ENCODE measurements at places on chromosomes 2 and 18.

DNA sequence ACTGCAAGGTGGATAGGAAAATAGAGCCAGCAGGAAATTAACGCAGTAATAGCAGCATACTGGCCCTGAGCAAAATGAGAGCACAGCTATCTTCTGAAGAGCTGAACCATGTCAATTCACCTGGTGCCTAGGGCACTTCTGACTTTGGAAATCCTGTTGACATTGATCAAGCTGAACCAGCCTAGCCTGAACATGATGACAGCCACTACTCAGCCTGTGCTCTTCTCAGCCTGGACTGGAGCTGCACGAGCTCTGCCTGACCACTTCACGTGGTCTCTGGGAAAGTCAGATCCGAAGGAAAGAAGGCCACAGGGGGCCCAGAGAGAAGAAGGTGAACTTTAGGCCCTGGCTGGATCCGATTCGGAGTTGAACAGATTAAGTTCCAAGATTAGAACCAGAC lies 421.9 kb downstream of the LPIN1 start:
- DNase-seq, result no peak

DNA sequence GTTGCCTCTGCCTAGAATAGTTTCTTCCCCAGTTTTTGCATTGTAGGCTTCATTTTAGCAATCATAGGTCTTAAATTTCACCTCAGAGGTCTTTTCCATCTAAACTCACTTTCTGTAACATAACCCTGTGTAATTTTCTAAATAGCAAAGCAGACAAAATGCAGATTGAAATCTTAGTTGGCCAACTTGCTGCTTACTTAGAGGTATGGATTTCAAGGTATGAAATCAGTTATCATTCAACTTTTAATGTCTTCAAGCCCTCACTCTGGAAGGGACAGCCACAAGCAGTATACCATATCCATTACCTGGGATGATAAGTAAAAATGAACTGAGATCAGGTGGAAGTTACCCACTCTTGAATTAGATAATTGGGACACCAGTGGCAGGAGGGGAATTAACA lies 3.9 kb downstream of the CCDC121 start:
- no peak for DNase-seq

- DNase-seq, result no peak
These were observed 22.7 kb downstream of the GPR55 start for GRCh38 chr2:230902180-230902899.

- DNase-seq, result no peak
These were observed 1.7 kb upstream of the TXNDC2 start for GRCh38 chr18:9884090-9884489.

DNA sequence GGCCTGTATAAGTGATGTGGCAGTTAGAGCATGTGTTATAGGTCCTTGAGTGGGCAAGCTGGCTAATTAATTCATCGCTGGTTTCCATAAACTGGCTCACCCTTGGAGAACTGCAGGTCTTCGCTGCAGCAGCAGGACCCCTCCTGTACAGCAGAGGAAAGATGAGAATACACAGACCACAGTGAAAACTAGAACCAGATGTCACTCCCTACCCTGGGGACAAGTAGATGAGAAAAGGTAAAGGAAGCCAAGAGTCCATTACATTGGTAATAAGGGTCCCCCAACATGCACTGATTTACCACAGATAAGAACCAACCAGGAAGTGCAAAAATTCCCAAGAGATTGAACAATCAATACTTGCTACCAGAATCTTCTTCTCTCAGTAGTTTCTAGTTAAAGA lies 415.6 kb upstream of the LYPD1 start:
- no peak for DNase-seq

GRCh38 chr2:174117951-174118930 lies 130.1 kb downstream of the OLA1 start:
- DNase-seq, result peak; percentile 78

DNA sequence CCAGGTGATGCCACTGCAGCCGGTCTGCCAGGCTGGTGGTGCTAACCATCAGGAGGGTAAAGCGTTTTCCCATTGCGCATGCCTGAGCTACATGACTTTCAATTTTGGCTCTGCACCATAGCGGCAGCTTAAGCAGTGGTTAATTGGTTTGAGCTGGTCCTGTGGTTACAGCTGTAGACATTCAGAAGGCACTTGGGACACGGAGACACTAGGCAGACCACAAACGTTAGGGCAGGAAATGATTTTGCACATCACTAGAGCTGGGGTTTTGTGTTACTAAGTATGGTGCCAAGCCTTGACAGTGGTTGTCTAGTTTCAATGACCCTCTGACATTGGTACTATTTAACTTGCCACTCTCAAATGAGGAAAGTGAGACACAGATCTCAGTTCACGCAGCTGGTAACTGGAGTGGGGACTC lies 28.9 kb upstream of the CNOT11 start:
- no peak for DNase-seq

GRCh38 chr2:132676999-132677398 lies 7.0 kb upstream of the LYPD1 start:
- no peak for DNase-seq

DNA sequence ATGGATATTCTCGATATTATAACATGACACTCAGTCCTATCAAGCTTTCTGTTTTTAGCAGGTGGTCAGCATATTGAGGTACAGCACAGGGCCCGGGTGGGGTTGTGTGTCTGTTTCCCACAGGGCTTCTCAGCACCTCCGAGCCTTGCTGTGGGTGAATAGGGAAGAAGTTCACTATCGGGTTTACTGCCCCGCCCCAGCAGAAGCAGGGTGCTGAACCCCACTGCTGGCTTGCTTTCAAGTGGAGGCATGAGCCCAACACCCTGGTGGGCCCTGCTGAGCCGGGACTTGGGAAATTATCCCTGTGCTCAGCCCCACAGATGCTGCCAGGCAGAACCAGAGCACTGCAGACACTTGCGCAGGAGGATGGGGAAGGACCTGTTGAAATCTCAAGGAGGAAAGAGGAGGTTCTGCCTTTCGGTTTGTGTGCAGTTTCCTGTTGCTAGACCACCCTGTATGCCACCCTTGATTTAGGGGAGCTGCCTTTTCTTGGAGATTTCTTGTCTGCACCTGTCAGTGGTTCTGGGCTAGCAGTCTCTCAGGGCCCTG lies 270.3 kb upstream of the SALL3 start:
- no peak for DNase-seq

DNA sequence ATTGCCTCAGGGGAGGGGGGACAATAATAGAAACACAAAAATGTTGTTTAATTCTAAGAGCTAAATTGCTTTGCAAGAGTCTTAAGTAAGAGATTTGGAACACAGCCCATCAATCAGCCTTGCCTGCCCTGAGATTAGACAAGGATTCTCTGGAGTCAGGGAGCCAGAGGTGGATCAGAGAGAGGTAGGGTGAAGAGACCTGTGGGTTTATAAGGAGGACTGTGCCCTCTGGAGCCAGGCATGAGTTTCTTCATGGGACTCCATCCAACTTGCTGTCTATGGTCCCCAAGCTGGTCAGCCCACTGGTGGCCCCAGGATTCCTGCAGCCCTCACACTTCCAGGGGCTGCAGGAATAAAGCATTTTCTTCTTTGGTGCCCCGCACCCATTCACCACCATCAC lies 139.3 kb downstream of the ALK start:
- no peak for DNase-seq

GRCh38 chr2:38407111-38407682 lies 30.1 kb upstream of the ATL2 start:
- DNase-seq, result no peak

DNA sequence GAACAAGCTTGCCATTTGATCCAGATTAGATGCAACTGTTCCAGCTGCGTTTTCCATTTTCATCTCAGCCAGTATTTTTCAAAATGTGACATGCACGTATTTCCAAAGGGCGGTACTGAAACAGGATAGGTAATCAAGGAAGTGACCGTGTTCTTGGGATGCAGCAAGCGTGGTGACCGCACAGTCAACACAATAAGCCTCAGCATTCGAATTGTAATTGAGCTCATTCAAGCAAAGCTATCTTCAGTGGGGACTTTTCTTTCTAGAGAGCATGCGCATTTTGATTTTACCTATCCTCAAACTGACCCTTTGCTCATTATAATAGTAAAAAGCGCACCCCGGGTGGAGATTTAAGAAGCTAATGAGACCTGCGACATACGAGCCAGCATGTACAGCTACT lies 3.4 kb upstream of the ALPP start:
- no peak for DNase-seq

DNA sequence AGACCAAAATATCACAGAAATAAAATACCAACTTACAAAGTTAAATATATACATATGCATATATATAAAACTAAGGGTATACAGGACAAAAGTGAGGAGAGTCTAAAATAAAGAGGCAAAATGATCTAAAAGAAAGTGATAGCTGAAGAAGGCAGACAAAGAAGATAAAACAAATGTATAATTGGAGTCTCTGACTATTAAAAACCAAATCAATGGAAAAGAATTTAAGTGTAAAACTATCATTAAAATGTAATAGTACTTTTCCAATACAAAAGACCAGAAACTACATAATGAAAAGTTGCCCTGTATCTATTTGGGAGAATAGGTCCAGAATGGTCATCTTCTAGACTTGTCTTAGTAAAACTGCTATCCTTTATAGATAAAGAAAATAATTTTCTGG lies 267.4 kb upstream of the KLHL14 start:
- DNase-seq, result no peak

DNA sequence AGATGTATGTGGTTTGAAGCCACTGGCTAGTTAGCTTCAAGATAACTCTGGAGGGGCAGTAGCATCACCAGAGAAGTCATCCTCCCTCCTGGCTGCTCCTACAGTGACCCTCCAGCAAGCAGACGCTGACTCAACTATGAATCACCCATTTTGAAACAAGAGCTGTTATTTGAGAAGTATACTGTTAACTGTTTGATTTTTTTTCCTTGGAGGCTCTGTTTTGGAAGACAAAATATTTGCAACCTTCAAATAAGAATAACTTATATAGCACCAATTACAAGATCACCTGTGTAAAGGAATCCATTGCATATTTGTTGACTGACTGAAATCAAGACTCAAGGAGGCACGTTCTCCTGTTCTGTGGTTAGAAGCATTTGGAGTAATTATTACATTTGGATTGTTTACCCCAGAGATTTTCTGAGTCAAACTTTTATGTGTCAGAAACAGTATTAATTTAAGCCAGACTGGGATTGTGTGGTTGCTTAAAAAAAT lies 313.8 kb downstream of the MTX2 start:
- no peak for DNase-seq

DNA sequence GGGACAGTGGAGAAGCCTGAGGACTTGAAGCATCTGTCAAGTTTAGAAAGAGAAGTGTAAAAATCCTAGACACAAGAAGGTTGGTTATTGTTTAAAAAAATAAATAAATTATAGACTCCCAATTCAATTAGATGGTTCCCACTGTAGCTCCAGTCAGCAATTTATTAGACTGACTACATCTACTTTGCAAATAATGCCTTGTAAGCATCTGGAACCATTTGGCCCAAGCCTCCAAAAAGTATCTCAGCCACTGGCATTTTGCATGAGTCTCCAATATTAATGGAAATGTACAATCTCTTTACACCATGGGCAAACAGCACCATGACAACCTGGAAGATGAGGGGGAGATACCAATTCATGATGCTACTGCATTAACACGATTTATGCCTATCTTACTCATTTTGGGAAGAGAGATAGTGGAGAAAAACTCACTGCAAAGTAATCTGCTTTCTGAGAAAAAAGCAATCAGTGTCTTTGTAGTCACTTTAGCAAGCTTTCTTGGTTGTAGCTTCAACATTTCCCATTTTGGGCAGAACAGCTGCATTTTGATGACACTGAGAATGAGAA lies 2.8 kb downstream of the NYAP2 start:
- DNase-seq, result no peak

- no peak for DNase-seq
These were observed 46.6 kb downstream of the SMAD2 start for GRCh38 chr18:47883771-47884413.

DNA sequence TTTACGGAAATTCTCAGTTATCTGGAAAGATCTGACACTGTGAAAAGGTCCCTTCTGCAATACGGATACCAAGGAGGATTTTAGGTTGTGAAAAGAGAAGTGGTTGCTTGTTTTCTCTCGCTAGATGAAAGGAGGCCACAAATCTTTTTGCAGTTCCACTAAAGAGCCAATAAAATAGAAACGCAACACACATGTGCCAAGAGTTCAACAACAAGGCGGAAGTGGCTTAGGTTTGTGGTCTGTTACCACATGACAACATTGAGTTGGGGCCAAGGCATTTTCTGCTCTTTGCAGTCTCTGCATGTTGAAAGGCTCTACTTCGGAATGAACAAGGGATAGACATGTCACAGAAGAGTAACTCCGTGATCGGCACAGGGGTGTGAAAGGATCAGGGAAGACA lies 115.7 kb upstream of the OSR1 start:
- no peak for DNase-seq

DNA sequence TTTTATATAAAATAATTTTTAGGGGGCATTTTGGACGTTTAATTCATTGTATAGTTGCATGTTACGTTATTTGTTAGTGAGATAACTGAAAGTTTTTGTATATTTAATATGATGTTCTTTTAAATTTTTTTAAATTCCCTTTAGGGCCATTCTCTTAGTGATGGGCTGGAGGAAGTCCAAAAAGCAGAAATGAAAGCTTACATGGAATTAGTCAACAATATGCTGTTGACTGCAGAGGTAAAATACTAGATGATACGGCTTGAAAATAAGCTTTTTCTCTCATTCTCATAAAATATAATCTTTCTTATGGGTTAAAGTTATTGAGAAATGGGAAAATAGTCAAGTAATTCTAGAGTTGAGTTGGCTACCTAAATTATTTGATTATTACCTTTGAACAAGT lies 58.9 kb downstream of the MTX2 start:
- DNase-seq, result no peak

- no peak for DNase-seq
These were observed 252.2 kb upstream of the RAB6C start for GRCh38 chr2:129727286-129727685.

- peak; percentile 14 for DNase-seq
These were observed 347.1 kb downstream of the TXNL1 start for GRCh38 chr18:56291294-56291693.

DNA sequence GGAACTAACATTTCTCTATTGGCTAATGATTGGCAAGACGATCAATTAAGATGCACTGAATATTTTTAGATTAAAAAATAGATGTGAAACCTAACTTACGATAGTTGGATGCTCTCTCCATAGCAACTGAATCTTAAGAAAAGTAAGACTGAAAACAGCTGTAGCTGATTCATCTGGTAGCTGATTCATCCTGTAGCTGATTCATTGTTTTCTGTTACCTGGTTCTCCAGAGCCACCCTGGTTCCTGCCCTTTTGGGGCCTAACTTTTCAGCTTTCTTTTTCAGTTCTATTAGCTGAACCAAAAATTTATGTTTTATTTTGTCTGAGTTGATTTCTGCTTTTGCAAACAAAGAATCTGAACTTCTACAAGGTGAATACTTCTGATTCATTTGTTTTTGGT lies 22.7 kb upstream of the SPR start:
- DNase-seq, result no peak
